DMS153 (cell line): ENCODE measurements at places on chromosomes 2 and 18.

DNA sequence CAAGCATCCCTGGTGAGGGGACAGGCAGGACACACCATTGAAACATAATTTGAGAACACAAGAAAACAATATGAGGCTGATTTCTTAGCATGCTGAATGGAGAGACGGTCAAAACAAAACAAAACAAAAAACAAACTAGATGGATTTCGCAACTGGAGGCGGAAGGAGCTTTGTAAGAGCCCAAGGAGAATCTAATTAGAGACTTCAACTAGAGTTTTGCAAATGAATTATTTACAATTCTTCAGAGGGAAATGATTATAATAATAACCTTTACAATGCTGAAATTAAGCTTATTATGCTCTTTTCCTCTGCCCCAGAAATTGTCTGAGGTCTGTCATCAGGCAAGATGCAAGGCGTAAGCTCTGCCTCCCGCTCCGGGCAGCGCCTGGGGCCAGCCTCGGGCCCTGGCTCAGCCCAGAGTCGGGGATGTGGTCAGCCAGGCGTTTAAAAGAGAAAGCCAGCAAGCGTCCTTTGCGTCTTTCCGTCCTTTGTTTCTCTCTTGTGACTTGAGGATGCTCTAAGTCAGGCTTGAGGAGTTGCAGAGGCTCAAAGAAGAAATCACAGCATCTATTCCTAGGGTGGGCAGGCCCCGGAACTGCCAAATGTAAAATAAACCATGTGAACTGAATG lies 139.6 kb downstream of the TWIST2 start:
- DNase-seq: no peak

GRCh38 chr2:97858442-97858841 lies 137.3 kb downstream of the TMEM131 start:
- DNase-seq: no peak

- DNase-seq: no peak
Measured at GRCh38 chr2:223779877-223780276, 57.5 kb downstream of the AP1S3 start.

DNA sequence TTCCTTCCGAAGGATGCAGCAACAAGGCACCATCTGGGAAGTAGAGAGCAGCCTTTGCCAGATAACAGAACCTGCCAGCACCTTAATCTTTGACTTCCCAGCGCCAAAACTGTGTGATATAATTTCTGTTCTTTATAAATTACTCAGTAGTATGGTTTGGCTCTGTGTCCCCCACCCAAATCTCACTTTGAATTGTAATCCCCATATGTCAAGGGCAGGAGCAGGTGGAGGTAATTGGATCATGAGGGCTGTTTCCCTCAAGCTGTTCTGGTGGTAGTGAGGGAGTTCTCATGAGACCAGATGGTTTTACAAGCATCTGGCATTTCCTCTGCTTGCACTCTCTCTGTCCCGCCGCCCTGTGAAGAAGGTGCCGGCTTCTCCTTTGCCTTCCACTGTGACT lies 899.9 kb downstream of the TRIB2 start:
- DNase-seq: no peak

- DNase-seq: no peak
Measured at GRCh38 chr18:30457156-30457555, 585.4 kb downstream of the DSC3 start.

- no peak for DNase-seq
Measured at GRCh38 chr2:217515615-217516309, 487.0 kb downstream of the TNS1 start.

DNA sequence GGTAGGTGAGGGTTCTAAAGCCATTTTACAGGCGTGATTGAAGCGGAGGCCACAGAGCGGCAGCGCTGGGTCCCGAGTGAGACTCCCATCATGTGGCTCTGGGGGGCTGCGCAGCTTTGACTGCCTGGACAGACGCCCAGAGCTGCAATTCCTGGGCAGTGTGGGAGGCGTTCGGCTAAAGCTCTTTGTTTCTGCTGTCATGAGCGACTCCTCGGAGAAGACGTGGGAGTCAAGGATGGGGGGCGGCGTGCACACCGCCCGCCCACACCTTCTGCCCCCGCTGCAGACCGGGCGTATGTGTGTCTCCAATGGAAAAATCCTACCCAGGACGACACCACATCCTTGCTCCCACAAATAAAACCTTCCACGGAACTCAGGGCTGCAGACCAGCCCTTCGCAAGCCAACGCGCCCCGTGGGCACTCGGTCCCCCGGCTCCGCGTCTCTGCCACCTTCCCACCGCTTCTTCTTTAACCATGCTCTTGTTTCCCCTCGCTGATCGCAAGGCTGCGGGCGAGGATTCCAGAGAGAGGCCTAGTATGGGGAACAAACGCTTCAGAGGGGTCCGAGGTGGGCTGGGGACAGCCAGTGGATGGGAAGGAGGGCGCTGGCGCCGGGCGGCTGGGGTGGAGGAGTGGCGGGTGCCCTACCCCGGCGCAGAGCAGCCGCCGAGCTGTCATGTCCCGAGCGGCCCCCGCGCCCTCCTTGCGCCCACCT lies 680 bp upstream of the LBH start:
- no peak for DNase-seq

DNA sequence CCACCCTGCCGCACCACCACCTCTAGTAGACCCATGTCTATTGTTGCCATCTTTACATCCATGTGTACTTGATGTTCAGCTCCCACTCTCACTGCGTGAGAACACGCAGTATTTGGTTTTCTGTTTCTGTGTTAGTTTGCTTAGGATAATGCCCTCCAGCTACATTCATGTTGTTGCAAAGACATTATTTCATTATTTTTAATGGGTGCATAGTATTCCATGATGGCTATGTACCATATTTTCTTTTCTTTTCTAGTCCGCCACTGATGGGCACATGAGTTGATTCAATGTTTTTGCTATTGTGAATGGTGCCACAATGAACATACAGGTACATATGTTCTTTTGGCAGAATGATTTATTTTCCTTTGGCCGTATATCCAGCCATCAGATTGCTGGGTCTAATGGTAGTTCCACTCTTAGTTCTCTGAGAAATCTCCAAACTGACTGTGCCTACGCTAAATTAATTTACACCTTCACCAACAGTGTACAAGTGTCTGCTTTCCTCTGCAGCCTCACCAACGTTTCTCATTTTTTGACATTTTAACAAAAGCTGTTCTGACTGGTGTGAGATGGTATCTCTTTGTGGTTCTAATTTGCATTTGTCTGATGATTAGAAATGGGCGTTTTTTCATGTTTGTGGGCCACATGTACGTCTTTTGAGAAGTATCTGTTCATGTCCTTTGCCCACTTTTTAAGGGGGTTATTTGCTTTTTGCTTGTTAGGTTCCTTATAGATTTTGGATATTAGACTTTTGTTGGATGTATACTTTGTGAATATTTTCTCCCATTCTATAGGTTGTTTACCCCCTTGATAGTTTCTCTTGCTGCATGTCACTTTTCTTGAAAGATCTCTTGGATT lies 10.5 kb upstream of the ZNF513 start:
- DNase-seq: no peak

GRCh38 chr2:203404996-203405395 lies 76.8 kb downstream of the ABI2 start:
- no peak for DNase-seq

DNA sequence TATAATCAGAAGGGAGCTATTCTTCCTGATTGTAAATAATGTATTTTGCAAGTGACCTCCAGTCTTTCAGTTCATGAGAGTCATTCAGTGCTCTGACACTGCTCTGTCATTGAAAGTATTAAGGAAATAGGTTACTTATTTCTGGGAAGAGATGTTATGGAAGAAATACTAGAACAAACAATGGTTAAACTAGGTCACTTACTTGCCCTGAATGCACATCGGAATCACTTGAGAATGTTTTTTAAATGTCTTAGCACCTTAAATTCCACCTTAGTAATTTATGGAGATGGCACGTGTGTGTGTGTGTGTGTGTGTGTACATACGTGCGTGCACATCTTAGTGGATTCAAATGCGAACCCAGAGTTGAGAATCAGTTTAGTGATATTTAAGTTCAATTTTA lies 126.6 kb upstream of the KCNH7 start:
- DNase-seq: no peak

DNA sequence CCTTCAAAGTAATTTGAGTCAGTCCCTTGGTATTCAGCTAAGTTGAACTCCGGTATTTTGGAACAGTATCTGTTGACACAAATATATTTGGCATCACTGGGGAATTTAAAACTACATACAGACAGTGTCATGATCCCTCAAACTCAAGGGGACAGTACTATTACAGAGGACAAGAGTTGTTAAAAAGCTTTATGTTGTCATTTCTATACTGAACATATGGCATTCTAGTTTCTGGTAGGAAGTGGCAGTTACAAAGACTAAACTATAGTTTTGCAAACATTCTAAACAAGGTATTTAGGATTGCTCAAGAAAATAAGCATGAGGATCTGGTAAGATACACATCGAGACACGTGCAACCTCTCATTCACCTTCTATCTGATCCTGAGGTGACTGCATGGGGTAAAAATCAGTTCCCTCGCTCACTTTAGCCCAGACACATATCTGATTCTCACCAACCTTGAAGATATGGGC lies 16.6 kb upstream of the CCNYL1 start:
- no peak for DNase-seq
